ENCODE measurements at places on chromosomes 6 and 20. TPM values are rescaled to one million over a fixed set of nuclear protein-coding genes. Genes with fewer than 3 reads are reported as not detected.

Gene ENPP4
- total RNA-seq, result 27.8 TPM

Gene C20orf141
- not detected for total RNA-seq

Gene RAB44
- 0.96 TPM for total RNA-seq

Gene TRIM31
- total RNA-seq, result 0.35 TPM

Gene JPH2
- 7.9 TPM for total RNA-seq

Gene DDX27
- 25.9 TPM for total RNA-seq

Gene USP49
- 2.7 TPM for total RNA-seq

Gene PAK5
- total RNA-seq, result 0.35 TPM

Measured in upper lobe of right lung (tissue), 1 donor.